ENCODE measurements at places on chromosomes 11 and 22.

GRCh38 chr22:29144786-29145160 lies 60.9 kb upstream of the EMID1 start:
- no peak for DNase-seq

DNA sequence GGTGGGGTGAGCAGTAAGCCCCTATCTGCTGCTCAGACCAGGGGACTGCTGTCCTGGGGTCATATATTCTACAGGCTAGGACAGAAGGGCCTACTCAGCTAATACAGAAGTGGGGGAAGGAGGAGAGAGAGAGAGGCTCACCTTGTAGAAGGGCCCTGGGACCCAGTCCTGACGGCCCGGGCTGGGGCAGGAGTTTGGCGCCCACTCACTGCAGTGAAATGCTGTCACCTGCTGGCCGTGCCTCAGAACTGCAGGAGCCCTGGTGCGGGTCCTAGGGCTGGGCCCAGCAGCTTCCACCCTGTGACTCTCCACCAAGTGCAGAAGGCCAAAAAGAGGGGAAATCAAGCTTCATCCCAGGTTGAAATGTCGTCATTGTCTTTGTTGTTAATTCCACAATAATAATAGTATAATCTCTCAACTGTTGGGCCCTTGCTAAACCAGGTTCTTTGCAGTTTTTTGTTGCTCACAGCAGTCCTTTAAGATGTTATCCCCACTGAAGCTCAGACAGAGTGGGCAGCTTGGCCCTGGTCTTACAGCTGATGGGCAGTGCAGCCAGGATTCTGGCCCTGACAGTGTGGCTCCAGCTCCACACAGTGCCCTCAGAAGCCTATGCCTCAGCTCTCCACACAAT lies 29.6 kb downstream of the TRIM29 start:
- DNase-seq = peak; percentile 85

GRCh38 chr22:18063306-18063705 lies 14.5 kb upstream of the PEX26 start:
- peak; percentile 57 for DNase-seq

DNA sequence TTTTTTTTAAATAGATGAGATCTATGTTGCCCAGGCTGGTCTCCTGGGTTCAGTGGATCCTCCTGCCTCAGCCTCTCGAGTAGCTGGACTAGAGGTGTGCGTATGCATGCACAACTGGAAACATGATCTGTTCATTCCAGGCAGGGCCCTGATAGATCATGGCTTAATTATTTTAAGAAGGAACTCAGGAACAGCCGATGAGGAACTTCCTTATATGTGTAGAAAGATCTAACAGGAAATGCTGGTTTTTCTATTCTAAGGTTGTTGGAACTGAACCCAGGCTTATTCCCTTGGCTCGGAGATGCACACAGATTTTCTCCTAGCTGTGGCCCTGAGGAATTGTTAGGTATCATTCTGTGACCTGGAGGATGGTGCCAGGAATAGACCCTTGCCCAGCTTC lies 32.4 kb downstream of the SPECC1L start:
- no peak for DNase-seq

- no peak for DNase-seq
These were observed 64.3 kb downstream of the TMEM135 start for GRCh38 chr11:87101956-87102580.

All from adipocyte (in vitro differentiated cells).